CD4-positive, alpha-beta T cell (primary cell): ENCODE measurements at places on chromosomes 3 and 15.

- no peak for DNase-seq
Measured at GRCh38 chr15:66588971-66589370, 23.2 kb upstream of the LCTL start.

- no peak for DNase-seq
Measured at GRCh38 chr3:197562398-197563251, 6.9 kb upstream of the BDH1 start.

- no peak for DNase-seq
Measured at GRCh38 chr3:77931255-77932009, 891.5 kb downstream of the ROBO2 start.

DNA sequence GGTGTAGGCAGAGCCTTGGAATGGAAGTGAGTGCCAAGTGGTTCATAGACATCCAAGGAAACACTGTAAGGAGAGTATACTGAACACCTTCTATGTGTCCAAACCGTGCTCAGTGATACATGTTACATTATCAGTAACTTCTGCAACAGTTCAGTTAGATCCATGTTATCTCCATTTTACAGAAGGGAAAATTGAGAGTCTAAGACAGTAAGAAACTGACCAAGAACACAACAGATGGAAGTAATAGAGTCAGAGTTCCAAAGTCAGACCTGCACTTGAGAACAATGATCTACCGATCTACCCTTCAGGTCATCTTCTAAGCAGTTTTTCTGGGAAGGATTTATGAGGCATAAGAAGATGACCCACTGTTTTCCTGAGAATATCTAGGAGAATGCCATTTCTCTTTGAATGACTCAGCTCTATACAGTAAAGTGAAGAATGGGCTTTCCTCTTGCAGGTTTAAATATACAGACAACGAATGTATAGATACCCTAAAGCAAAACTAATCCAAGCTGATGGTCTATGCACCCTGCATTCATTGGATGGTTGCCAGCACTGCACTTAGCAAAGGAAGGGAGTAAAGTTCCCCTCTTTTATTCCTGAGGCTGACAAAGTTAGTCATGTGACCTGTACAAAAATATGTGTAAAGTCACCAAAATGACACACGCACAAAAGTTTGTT, 604.1 kb upstream of the MDFIC2 start:
- DNase-seq: no peak

DNA sequence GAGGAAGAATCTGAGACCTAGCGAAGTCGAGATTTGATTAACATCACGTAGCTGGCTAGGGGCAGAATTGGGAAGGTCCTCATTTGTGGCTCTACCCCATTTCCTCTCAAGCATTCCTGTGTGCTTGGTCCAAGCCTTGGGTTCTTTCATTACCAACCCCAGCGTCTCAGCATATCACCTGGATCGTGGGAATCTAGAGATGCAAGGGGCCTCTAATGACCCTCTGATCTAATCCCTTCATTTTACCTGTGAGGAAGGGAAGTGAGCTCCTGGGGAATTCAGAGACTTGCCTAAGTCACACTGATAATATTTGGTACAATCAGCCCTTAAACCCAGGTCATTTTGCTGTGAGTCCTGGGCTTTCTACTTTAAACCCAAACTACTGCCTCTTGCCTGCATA, 2.0 kb downstream of the GPR87 start:
- no peak for DNase-seq

DNA sequence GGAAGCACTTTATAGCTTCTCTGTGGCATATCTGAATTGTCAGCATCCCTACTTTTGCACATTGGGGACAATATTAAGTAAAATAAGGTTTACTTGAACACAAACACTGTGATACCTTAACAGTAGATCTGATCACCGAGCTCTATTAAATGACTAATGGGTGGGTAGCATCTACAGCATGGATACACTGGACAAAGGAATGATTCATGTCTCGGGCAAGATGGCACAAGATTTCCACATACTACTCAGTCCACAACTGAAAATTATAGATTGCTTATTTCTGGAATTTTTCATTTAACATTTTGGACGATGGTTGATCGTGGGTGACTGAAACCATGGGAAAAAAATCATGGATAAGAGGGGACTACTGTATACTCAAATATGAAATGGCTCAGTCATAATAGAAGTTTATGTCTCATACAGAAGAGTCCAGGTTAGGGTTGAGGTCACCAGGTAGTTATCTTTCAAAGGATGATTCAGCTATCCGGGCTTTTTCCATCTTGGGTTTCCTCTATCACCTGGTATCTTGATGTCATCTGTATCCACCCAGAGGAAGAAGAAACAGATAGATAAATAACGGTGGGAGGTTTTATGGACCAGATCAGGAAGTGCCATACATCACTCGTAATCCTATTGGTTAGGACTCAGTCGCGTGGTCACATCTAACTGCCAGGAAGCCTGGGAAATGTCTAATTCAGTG, 320.0 kb upstream of the RARB start:
- no peak for DNase-seq

DNA sequence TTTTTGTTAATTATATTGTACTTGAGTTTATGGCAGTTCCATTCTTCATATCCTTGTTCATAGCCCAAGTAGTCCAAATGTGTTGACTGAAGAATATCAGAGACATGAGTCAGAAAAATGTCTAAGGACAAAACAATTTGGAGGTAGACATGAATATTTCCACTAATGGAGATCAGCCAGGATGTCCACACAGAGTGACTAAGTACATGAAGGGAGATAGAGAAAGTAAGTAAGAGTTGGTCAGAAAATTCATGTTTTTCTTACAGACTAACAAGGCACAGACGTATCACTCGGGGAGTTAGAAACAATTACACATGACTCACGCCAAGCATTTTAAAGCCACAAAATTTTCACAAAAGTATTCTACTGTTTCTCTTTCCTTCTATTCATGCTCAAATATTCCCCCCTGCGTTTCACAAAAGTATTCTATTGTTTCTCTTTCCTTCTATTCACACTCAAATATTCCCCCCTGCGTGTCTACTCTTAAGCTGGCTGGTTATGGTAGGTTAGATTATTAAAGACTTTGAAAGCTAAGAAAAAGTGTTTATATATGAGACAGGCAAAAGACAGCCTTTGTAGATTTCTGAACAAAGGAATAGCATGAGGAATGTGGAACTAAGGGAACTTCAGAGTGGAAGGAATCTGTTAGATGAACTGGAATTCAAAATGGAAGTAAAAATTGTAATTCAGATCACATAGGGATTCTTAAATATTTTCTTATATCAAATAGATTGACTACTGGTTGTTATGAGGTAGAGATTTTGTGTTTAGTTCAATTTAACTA, 648.7 kb upstream of the CCDC54 start:
- DNase-seq: no peak

- DNase-seq: no peak
Measured at GRCh38 chr15:70491201-70491621, 272.1 kb downstream of the UACA start.

DNA sequence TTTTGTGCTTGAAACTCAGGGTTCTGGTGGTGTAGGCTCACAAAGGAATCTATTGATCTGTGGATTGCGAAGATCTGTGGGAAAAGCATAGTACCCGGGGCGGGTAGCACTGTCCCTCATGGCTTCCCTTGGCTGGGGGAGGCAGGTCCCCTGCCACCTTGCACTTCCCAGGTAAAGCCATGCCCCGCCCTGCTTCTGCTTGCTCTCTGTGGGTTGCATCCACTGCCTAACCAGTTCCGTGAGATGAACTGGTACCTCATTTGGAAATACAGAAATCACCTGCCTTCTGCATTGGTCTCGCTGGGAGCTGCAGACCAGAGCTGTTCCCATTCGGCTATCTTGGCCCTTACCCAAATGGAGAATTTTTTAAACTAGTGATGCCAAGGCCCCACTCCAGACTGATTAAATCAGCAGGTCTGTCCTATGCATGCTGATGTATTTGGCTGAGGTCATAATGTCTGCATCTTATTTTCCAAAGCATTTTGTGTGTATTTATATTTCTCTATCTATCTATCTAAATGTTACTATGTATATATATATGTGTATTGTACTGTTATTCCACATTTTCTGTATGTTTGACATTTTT, 65.5 kb upstream of the SLC7A14 start:
- DNase-seq: no peak

DNA sequence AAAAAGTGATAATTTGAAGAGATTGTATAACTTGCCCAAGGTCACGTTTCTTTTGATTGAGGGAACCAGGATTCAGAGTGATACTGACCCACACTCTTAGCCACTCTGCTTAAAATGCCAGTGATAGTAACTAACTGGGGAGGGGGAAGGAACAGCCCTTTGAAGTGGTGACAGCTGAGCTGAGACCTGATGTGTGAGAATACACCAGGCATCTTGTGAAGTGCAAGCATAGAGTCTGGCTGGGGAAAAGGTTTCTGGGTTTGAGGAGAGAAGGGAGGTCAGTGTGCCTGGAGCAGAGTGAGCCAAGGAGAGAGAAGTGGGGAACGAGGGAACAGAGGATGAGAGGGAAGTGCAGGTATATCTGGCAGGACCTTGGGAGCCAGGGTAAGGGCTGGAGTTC, 35.4 kb upstream of the SCAANT1 start:
- no peak for DNase-seq

DNA sequence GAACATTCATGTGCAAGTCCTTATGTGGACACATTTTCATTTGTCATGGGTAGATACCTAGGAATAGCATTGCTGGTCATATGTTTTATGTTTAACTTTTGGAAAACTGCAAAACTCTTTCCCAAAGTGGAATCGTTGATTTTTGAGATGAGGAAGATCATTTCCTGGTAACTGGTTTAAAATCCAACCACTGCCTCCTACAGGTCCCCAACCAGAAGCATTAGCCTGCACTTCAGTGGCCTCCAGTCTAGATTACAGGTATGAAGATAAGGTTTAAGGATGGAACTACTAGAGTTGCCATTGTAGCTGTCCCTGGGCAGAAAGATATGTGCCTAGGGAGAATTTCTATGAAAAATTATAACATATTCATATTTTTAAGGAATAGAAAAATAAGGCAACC, 48.7 kb upstream of the BHLHE40 start:
- DNase-seq: no peak

DNA sequence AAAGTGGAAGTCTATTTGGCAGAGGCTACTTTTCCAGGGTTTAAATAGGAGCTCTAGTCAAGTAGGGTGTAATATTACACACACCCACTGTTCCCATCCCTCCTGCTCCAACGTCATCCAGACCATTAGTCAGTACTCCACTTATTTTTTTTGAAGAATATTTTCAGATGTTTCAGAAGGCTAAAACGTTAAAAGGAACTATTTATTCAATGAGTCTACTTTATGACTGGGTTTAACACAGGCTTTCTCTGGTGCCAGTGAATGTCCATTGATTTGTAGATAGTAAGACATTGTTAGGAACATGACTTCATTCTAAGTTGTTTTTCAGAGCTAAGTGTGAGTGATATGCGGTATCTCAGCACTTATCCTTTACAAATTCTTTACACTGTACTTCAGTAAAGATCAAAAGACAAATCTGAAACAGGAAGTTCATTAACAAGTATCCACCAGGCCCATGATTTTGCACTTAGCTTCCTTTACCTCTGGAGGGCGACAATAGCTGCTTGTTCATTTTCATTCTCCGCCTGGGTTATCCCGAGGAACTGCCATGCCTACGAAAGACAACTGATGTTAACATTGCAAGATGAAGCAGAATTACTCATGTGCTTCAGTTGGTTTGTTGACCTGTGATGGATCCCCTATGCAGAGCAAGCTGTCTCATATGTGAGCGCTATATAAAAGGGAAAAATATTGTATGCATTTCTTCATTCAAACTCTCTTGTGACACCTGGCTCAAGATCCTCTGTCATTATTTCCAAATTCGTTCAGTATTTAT, 158.7 kb downstream of the USP13 start:
- DNase-seq: no peak

DNA sequence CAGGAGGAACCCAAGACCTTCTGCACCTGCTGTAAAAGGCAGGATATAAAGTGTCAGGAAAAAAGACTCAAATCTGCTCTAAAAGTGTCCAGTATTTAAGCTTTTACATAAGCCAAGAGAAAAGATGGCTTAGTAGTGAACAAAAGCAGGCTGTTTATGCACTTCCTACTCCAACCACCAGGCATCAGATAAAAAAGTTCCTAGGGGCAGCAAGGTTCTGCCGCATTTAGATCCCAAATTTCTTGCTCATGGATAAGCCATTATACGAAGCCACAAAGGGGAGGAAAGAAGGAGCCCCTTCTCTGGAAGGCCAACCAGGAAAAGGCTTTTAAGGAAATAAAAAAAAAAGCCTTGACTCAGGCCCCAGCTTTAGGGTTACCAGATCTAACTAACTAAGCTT, 10.6 kb upstream of the SLC9C1 start:
- no peak for DNase-seq

DNA sequence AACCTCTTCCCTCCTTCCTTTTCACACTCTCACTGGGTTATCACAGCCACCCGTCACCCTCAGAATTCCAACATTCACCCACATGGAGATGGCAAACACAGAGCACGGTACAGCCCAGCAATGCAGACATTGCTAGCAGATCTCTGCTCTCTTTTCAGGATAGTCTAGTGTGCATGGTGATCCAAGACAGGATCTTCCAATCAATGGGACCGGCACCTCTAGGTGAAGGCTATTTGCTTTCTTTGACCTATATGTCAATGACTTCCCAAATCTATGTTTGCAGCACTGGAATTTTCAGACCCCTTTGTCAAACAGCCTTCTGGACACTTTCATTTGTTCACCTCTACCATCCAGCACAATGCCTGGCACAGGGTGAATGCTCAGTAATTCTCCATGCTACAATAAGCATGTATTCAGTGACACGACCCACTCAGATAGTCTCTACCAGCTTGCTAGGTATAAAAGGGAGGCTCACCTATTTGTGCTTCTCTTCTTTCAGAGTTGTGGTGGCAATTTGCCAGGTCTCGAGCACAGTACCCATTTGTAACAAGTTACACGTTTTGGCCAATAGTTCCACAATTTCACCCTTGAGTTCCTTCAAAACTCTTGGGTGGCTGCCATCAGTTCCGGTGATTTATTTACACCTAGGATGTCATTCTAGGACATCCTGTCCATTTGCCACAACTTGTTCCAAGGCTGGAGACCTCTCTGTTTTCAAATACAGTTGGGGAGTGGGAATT, 279.1 kb upstream of the ICE2 start:
- DNase-seq: no peak

DNA sequence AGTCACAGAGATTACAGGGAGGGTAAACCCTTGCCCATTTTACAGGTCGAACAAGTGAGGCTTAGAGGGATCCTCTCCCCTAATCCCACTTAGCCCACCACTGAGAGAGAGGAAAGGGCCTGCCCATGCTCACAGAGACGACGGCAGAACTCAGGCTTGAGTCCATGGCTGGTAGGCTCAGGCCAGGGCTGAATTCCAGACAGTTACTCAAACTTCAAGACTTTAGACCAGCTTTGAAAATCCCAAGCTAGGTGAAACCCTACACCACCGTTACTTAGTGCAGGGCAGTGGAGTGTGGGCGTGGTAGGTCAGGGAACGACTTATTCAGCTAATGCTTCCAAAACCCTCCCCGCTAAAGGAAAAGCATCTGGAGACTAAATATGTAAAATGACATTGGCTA, 16.4 kb downstream of the GRIP2 start:
- DNase-seq: no peak
